ENCODE measurements at places on chromosomes 16 and 17. TPM values are rescaled to one million over a fixed set of nuclear protein-coding genes. Genes with fewer than 3 reads are reported as not detected.

DNA sequence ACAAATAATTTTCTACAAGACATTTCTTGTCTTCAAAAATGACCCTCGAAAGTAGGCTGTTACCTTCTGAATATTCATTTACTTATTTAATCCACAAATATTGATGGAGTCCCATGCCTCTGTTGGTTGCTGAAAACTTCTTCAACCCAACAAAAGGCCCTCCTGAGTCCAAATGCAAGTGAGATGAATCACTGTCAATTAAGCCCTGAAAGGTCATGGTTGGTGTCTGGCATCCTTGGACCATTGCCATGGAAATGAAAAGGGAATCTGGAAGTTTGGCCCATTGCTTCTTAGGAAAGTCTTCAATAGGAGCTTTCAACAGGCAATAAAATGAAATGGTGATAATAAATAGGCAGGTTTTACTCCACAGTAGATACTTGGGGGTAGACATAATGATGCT, 364.7 kb upstream of the DYNLRB2 start:
- no peak for DNase-seq

DNA sequence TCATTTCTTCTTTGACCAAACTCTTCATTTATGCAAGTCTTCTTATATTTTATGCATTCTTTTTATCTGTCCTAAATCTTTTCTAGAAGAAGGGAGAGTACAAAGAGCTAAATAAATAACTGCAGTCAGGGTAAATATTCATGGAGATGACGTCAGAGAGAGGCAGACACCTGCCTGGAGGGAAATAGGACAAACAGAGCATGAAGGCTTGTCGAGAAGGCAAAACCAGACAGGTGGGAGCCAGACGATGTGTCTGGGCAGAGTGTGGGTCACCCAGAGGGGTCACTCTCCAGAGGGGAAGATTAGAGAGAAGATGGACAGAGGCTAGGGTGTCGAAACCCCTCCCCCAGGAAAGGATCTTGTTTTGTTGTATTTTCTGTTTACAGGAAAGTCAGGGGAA, 78.3 kb upstream of the RPL38 start:
- no peak for DNase-seq

DNA sequence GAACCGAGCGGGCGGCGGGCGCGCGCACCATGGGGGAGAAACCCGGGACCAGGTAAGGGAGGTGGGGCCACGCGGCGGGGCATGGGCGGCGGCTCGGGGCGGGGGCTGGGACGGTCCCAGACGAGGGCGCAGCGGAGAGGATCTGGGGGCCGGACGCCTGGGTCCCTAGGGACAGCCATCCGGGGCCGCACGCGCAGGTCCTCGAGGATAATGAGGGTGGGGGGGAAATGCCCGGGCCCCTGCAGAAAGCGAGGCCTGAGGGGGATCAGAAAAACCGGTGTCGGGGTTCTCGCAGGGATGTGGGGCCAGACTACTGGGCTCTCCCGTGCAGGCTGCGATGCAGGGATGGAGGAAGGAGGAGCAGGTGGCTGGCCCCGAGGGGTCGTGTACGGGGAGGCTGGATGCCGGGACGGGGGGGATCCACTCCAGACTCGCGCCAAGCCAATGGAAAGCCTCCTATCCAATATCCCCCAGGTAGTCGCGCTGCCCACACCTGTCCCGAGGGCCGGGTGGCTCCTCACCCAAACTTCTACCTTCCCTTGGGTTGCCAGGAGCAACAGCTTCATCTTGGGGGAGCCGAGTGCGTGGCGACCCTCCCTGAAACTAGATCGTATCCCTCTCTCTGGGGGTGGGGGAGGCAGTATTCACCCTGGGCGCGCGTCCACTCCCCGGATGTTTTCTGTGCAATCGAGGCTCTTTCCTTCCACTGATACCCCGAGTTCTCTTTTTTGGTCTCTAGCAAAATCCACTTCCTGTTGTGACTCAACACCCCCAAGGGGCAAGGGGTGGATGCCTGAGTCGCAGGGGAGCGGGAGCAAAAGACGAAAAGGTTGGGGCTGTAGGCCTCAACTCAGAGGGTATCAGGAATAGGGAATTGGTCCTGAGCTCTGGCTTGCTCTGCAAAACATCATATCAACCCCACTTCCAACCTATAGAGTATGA, 532 bp downstream of the ARRB2 start:
- DNase-seq, result no peak

DNA sequence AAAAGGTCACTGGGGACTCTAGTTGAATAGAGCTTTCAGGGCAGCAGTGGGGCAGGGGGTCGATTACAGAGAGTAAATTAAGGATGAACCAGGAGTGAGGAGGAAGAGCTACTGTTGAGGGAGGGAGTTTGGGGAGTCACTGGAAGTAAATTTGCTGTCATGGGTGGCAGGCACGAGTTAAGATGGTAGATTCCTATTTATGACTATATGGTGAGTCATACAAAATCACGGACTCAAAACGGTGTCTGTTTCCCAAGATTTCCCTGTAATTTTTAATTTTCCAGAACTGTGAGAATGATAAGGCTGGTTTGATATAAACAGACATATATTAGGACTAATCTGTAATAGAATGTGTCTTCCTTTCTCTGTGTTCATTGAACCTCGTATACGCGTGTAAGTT, 287.6 kb upstream of the GOT2 start:
- no peak for DNase-seq

Gene ABCC6
- 2.8 TPM for polyA plus RNA-seq
